Naive thymus-derived CD8-positive, alpha-beta T cell (primary cell): ENCODE measurements at places on chromosomes 6 and 20. TPM values are rescaled to one million over a fixed set of nuclear protein-coding genes. Genes with fewer than 3 reads are reported as not detected.

The SLC13A3 gene
- total RNA-seq: 0.31 TPM

The NCR2 gene
- total RNA-seq: not detected

The NUDT3 gene
- total RNA-seq: 29.8 TPM

The CNR1 gene
- total RNA-seq: 0.27 TPM

The PLA2G7 gene
- 1.9 TPM for total RNA-seq

The OVOL2 gene
- not detected for total RNA-seq

DNA sequence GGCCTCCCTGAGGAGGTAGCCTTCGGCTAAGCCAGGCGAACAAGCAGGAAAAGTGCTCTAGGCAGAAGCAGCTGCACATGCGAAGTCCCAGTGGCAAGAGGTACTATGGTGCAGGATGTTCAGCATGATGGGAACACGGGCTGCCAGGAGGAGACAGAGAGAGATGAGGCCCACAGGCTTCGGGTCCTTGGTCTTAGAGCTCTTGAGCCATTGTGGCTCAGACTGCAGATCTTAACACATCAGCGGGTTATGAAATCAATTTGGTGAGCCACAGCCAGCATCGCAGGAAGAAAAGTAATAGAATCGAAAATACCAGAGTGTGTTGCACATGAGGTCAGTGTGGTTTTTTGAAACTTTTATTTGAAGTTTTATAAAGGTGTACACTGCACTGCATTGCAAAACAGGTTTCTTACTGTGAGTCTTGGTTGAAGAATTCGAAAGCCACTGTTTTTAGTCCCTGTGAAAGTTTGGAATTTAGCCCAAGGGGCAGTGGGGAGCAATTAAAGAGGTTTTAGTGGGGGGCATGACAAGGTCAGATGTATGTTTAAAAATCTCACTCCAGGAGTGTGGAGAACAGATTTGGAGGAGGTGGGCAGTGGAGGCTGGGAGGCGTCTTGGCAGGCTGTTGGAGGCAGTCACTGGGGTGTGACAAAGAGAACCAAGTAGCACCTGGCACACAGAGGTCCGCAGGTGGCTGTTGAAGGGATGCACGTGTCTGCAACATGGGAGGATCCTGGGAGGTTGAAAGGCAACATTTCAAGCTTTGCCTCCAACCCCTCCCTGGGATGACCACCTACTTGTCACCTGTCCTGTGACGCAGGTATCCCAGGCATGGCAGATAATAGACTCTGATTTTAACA lies 69.3 kb downstream of the EYA2 start:
- peaks cover 4% of the 10 kb centered on the region for H3K27me3 ChIP-seq
- no peak overlapping the region for H3K27ac ChIP-seq
- DNase-seq: no peak
- no peaks in the 10 kb centered on the region for H3K4me1 ChIP-seq

GRCh38 chr6:89320012-89320559 lies 5.0 kb upstream of the GABRR2 start:
- peaks cover 18% of the 10 kb centered on the region for H3K36me3 ChIP-seq
- DNase-seq: no peak
- no peak overlapping the region for H3K4me3 ChIP-seq
- no peaks in the 10 kb centered on the region for H3K4me1 ChIP-seq
- H3K27ac ChIP-seq: no peak overlapping the region

- no peaks in the 10 kb centered on the region for H3K27me3 ChIP-seq
- no peak overlapping the region for H3K4me3 ChIP-seq
- H3K36me3 ChIP-seq: peaks cover 2% of the 10 kb centered on the region
- no peaks in the 10 kb centered on the region for H3K4me1 ChIP-seq
These were observed 30.3 kb downstream of the STX7 start for GRCh38 chr6:132482581-132482980.

DNA sequence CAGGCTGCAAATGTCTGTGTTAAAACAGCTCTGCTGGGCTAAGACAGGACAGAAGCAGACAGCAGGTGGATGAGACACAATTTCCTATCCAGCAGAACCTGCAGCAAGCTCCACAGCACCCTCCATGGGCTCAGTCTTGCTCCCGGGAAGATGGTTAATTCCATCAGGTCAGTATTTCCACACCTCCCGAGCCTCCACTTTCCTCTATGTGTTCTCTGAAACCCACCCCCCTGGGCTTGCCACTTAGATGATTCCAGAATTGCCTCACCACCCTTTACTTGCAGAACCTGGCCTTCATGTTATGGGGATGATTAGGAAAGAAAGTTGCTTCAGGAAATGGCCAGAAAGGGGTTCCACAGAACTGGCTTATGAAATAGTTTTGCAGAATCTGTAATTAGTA lies 43.8 kb downstream of the ERMARD start:
- no peak overlapping the region for H3K4me3 ChIP-seq
- DNase-seq: no peak
- H3K36me3 ChIP-seq: no peaks in the 10 kb centered on the region

- no peaks in the 10 kb centered on the region for H3K27me3 ChIP-seq
- H3K27ac ChIP-seq: no peak overlapping the region
- H3K4me1 ChIP-seq: peaks cover under 1% of the 10 kb centered on the region
- H3K36me3 ChIP-seq: no peaks in the 10 kb centered on the region
These were observed 86.3 kb downstream of the SOD2 start for GRCh38 chr6:159606786-159607185.

- H3K4me1 ChIP-seq: peaks cover 14% of the 10 kb centered on the region
- peaks cover 9% of the 10 kb centered on the region for H3K27me3 ChIP-seq
- H3K27ac ChIP-seq: no peak overlapping the region
- no peak overlapping the region for H3K4me3 ChIP-seq
- H3K36me3 ChIP-seq: no peaks in the 10 kb centered on the region
- no peak for DNase-seq
These were observed 215.4 kb downstream of the TSHZ2 start for GRCh38 chr20:53187392-53188068.

- no peaks in the 10 kb centered on the region for H3K36me3 ChIP-seq
- no peak overlapping the region for H3K27ac ChIP-seq
- no peaks in the 10 kb centered on the region for H3K27me3 ChIP-seq
- no peak for DNase-seq
These were observed 196.4 kb upstream of the TENT5A start for GRCh38 chr6:81948861-81949260.

GRCh38 chr6:111870051-111870741 lies 3.1 kb downstream of the FYN start:
- H3K27me3 ChIP-seq: no peaks in the 10 kb centered on the region
- H3K36me3 ChIP-seq: no peaks in the 10 kb centered on the region
- peaks cover 68% of the 10 kb centered on the region for H3K4me1 ChIP-seq
- H3K4me3 ChIP-seq: peak overlapping the region; percentile 94
- peak overlapping the region; percentile 95 for H3K27ac ChIP-seq

- peaks cover 3% of the 10 kb centered on the region for H3K36me3 ChIP-seq
- peaks cover 46% of the 10 kb centered on the region for H3K27me3 ChIP-seq
- peak overlapping the region; percentile 57 for H3K4me3 ChIP-seq
- H3K4me1 ChIP-seq: peaks cover 43% of the 10 kb centered on the region
- peak overlapping the region; percentile 47 for H3K27ac ChIP-seq
These were observed 731 bp downstream of the TUBB2B start for GRCh38 chr6:3226481-3227362.

- no peak for DNase-seq
- H3K27ac ChIP-seq: no peak overlapping the region
- no peaks in the 10 kb centered on the region for H3K36me3 ChIP-seq
- H3K27me3 ChIP-seq: peaks cover 1% of the 10 kb centered on the region
- no peak overlapping the region for H3K4me3 ChIP-seq
- H3K4me1 ChIP-seq: no peaks in the 10 kb centered on the region
These were observed 1.4 kb downstream of the UNC93A start for GRCh38 chr6:167292301-167293087.

DNA sequence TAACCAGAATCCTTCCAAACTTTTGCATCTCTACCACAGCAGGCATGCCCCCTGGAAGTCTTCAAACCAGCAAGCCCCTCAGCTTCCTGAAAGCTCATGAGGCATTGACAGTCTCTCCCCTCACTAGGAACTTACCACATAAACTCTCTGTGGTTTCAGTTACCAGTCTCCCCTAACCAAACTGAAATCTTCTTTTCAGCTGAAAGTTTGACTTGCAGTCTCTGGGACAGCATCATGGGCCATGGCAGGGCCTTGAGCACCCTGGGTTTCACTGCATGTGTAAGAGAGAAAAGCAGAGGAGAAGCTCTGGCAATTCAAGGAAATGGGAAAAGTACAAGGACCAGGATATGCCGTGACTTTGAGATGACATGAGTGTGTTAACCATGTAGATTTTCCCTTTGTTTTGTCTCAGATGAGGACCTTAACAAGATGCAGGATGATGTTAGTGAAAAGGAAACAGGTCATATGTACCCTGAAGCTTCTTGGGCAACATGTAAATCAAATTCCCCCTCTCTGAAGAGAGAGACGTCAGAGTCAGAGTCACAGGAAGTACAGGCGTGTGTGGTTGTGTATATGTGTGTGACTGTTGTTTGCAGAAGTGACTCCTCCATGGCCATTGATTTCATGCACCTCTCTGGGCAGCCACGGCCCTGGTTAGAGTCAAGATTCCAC lies 106.3 kb downstream of the TNFRSF21 start:
- H3K36me3 ChIP-seq: no peaks in the 10 kb centered on the region
- H3K4me1 ChIP-seq: peaks cover 20% of the 10 kb centered on the region
- peak overlapping the region; percentile 90 for H3K27ac ChIP-seq
- DNase-seq: peak; percentile 39

GRCh38 chr20:58340853-58341252 lies 31.3 kb downstream of the RAB22A start:
- H3K36me3 ChIP-seq: peaks cover 7% of the 10 kb centered on the region
- no peak overlapping the region for H3K4me3 ChIP-seq
- no peaks in the 10 kb centered on the region for H3K27me3 ChIP-seq
- H3K4me1 ChIP-seq: peaks cover 25% of the 10 kb centered on the region

DNA sequence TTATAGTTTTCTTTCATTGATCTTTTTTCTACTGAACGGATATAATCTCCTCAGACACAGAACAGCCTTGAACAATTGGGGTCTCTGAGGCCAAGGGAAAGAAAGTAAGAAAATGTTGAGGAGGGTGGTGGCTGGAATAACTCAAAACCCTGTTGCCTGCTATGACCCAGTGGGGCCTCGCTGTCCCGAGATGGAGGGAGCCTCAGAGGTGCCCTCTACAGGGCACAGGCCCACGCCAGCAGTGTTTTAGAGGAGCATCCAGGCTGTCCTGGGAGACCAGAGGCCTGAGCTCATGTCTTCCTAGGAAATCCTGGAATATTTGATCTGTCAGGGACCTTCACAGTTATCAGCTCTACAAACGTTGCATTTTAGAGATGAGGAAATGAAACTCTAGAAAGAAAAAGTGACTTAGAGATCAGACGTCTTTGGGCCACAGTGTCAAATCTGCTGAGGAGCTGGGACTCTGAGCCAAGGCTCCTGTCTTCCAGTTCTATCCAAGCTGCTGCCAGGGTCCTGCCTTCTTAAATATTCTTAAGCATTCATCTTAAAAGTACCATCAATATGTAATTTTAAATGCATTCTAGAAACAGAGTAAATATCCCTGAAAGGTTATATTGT lies 26.3 kb downstream of the ALDH5A1 start:
- peaks cover 23% of the 10 kb centered on the region for H3K4me1 ChIP-seq
- peaks cover 4% of the 10 kb centered on the region for H3K36me3 ChIP-seq
- H3K27me3 ChIP-seq: no peaks in the 10 kb centered on the region
- no peak overlapping the region for H3K4me3 ChIP-seq
- DNase-seq: peak; percentile 10
- no peak overlapping the region for H3K27ac ChIP-seq

GRCh38 chr20:16104783-16105182 lies 468.5 kb downstream of the KIF16B start:
- peaks cover 2% of the 10 kb centered on the region for H3K27me3 ChIP-seq
- no peak overlapping the region for H3K4me3 ChIP-seq
- H3K4me1 ChIP-seq: peaks cover 15% of the 10 kb centered on the region
- no peaks in the 10 kb centered on the region for H3K36me3 ChIP-seq

DNA sequence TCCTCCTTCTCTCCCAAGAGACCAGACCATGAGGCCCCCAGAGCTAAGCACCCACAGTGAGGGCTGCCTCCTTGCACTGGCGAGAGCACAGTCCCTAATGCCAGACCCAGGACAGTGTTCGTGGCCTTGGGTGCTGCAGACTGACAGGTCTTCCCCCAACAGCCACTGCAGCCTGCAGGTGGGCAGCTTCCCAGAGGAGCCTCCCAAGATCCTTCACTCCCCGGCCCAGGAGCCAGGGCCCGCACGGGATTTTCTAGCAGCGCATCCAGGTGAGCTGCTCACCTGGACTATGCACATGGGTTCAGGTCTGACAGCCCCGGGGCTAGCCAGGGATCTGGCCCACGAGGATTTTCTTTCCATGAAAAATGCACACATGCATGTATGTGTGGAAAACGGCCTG lies 41.7 kb downstream of the SUMO4 start:
- no peaks in the 10 kb centered on the region for H3K36me3 ChIP-seq
- no peak overlapping the region for H3K4me3 ChIP-seq
- DNase-seq: no peak
- H3K27ac ChIP-seq: no peak overlapping the region

- H3K4me3 ChIP-seq: no peak overlapping the region
- H3K4me1 ChIP-seq: no peaks in the 10 kb centered on the region
- H3K36me3 ChIP-seq: no peaks in the 10 kb centered on the region
- DNase-seq: no peak
- no peak overlapping the region for H3K27ac ChIP-seq
- peaks cover 5% of the 10 kb centered on the region for H3K27me3 ChIP-seq
These were observed 32.7 kb downstream of the ROS1 start for GRCh38 chr6:117393045-117393444.

DNA sequence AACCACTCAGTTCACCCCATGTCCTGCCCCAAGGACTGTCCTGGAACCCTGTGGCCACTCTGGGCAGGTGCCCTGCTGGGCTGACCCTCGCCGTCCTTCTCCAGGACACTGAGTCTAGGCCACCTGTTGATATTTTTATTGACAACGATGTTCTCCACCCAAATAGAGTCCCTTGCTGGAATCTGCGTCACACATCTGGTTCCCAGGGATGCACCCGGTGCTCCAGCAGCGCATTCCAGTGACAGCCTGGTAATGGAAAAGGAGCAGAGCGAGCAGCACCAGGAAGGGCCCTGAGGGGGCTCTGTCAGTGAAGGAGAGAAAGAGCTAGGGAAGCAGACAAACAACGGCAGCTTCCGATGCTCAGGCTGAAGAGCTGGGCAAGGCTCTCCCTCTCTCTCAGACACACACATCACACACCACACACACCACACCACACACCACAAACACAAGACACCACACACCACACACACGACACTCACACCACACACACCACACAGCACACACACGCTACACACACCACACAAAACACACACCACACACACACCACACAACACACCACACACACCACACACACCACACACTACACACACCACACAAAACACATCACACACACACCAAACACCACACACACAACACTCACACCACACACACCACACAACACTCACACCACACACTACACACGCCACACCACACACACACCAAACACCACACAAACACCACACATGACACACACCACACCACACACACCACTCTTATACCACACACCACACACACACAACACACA lies 117.9 kb upstream of the THBS2 start:
- no peak for DNase-seq
- H3K27me3 ChIP-seq: peaks cover 9% of the 10 kb centered on the region
- H3K27ac ChIP-seq: no peak overlapping the region
